ENCODE measurements at places on chromosomes 11 and 22.

DNA sequence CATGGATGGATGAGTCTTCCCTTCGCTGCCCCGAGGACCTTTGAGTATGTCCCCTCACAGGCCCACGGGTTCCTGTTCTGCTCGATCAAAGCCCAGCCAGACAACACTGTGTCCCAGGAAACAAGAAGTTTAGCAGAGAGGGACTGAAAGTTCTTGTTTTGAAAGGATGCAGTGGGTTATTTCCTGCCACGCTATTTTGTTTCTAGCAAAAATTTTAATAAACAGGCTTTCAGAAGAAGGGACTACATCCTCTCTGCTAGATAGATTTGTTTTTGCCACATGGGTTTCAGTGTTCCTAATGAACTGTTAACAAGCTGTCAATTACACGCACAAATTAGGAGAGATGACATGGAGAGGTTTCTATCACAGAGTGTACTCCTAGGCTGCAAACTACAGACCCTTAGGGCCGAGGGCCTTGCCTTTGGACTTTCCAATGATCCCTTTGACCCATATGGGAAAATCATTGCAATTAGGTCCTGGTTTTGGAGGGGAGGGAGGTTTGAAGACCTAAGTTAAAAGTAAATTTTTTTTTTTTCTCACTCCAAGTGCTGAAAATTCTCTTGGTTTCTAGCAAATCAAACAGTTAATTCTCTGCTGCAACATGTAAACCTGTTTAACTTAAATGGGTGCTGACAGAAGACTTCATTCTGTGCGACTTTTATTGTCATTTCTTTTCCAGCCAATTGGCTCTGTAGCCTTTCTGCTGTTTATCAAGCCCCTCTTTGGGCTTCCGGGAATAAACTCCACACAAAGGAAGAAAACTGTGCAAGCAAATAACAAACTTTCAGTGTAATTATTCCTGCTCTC, 81.4 kb downstream of the RCN1 start:
- DNase-seq = peak; percentile 22

GRCh38 chr11:128294671-128295050, 292.7 kb downstream of the ETS1 start:
- DNase-seq = peak; percentile 44

- no peak for DNase-seq
Measured at GRCh38 chr11:94558468-94558867, 8.7 kb upstream of the PIWIL4 start.

- peak; percentile 34 for DNase-seq
Measured at GRCh38 chr11:129917231-129917630, 21.9 kb upstream of the NFRKB start.

- no peak for DNase-seq
Measured at GRCh38 chr11:30206249-30206996, 24.4 kb upstream of the FSHB start.

DNA sequence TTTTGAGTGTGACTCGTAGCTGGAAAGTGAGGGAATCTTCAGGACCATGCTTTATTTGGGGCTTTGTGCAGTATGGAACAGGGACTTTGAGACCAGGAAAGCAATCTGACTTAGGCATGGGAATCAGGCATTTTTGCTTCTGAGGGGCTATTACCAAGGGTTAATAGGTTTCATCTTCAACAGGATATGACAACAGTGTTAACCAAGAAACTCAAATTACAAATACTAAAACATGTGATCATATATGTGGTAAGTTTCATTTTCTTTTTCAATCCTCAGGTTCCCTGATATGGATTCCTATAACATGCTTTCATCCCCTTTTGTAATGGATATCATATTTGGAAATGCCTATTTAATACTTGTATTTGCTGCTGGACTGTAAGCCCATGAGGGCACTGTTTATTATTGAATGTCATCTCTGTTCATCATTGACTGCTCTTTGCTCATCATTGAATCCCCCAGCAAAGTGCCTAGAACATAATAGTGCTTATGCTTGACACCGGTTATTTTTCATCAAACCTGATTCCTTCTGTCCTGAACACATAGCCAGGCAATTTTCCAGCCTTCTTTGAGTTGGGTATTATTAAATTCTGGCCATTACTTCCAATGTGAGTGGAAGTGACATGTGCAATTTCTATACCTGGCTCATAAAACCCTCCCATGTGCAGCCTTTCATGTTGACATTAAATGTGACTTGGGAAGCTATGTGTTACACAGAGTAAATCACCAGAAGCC, 11.0 kb downstream of the OR51E1 start:
- DNase-seq = no peak

DNA sequence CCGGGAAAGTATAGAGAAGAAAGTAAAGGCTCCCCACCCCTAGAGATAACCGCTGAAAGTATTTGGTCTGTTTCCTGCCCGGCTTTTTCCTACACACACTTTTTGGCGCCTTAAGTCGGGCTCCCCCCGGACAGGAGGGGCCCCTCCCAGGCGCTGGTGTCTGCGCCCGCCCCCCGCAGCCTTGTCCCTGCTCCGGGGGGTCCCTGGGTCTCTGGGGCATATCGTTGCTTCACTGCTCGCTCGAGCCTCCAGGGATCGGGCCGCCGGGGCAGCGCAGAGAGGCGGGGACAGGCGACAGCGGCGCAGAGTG, 928 bp upstream of the CRACR2B start:
- DNase-seq = no peak

GRCh38 chr11:66101066-66101464, 31.0 kb downstream of the PACS1 start:
- DNase-seq = no peak

DNA sequence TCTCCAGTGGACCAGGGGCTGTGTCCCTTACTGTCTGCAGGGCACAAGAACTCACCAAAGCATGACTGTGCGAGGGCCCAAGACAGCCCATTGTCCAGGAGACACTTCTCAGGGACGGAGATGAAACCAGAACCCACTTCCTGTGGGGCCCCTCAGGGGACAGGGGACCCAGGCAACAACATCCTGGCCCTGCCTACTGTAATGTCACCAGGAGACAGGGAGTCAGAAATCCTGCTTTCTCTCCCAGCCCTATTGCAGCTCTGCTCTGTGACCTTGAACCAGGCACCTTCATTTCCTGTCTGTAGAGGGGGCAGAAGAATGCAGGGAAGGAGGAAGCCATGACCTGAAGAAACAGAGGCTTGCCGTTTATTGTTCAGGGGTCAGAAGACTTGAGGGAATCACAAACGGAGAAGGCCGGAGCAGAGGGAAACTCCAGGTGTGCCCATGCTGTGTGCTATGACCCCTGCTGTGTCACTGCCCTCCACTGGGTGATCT, 98.0 kb downstream of the NAT10 start:
- no peak for DNase-seq

DNA sequence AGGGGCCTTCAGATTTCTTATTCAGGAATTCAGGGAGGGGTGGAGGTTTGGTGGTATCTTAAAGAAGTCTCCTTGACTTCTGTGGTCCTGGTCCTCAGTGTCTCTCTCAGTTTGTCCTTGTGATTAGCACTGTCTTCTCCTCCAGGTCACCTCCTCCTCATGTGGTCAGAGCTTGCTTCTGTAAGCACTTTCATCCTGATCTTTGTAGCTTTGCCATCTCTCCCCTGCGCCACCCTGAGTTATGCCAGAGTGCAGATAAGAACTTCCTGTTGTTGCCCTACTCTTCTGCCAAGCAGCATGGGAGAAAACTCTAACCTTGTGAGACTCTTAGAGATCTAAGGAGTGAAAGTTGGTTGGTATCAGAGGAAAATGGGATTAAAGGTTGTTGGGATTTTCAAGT, 30.9 kb downstream of the MICAL2 start:
- no peak for DNase-seq

DNA sequence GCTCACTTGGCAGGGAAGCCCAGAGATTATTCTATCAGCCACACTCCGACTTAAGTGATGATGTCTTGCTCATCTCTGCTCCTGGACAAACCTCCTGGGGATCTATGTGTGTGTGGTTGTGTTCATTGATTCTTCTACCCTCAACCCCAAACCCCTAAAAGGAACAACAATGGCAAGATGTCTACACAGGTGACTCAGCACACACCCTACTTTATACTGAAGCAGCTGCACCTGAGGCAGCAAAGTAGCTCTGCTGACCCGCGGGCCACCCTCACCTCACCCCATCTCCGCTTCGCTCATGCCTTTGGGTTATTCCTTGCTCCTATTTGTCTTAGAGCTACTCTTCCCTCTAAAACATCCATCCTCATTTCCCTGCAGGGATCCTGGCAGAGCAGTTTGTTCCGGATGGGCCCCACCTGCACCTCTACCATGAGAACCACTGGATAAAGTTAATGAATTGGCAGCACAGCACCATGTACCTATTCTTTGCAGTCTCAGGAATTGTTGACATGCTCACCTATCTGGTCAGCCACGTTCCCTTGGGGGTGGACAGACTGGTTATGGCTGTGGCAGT, 38.7 kb downstream of the TMEM45B start:
- DNase-seq = peak; percentile 22

DNA sequence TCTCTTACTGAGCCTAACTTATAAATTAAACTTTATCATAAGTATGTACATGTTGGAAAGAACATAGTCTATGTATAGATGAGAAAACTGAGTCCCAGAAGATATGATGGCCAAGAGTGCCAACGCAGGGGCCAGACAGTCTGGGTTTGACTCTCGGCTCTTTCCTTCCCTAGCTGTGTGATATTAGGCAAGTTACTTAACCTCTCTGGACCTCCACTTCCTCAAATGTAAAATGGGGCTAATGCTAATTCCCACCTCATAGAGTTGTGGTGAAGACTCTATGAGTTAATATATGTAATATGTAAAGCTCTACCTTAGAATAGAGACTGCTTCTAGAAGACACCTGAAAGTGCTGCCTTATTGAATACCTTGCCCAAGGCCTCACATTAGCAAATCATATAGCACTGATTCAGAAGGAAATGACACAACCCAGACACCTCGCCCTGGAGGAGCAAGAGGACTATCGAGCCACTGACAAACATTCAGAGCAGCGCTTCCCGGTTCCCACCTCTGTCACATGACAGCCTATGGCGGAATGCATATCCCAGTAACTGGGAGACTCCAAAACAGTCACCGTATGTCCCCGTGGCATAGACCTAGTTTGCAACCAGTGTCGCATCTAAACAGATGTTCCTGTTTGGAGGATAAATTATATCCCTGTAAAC, 11.3 kb upstream of the CCDC86 start:
- no peak for DNase-seq

GRCh38 chr11:32068134-32068870, 22.6 kb upstream of the RCN1 start:
- DNase-seq = peak; percentile 43

- DNase-seq = no peak
Measured at GRCh38 chr11:134611537-134611936, 199.5 kb upstream of the B3GAT1 start.

GRCh38 chr11:72834905-72835304, 20.7 kb downstream of the ATG16L2 start:
- DNase-seq = no peak

- no peak for DNase-seq
Measured at GRCh38 chr11:33618351-33618710, 82.3 kb downstream of the C11orf91 start.

- DNase-seq = no peak
Measured at GRCh38 chr11:33719587-33719986, 16.6 kb downstream of the CD59 start.

- no peak for DNase-seq
Measured at GRCh38 chr22:19841641-19842392, 12.9 kb downstream of the GNB1L start.

DNA sequence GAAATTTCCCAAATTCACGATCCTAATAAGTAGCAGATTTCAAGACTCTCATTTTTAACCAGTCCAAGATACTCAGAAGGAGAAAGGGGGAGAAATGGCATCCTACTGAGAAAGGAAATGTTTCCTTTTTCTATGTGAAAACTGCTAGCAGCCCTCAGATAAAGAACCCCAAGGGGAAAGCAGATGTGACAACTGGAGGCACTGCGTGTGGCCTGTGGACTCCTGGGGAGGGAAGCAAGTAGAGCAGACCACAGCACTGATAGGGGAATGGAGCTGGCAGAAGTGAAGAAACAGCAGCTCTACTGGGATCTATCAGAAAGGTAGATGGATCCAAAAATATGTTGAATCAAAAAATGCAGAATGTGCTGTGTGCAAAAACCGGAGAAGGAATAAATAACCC, 239.7 kb upstream of the API5 start:
- DNase-seq = no peak

DNA sequence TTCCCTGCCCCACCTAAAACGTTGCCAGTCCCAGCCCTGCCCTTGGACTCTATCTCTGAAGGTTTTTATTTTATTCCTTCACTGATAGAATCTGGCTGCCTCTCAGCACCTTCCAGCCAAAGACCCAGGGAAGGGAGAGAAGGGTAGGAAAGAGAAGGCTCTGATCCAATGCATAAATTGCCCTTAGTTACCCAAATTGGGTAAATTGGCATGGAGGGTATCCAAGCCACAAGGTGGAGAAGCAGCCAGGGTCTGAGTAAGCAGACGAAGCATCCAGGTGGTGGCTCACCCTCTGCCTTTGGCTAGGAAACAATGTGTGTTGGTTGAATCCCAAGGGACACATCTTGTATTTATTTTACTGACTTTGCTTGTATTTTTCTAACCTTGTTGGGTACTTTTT, 89.0 kb downstream of the FEZ1 start:
- DNase-seq = peak; percentile 25

GRCh38 chr22:44172370-44173108, 8.2 kb upstream of the PARVG start:
- peak; percentile 71 for DNase-seq

DNA sequence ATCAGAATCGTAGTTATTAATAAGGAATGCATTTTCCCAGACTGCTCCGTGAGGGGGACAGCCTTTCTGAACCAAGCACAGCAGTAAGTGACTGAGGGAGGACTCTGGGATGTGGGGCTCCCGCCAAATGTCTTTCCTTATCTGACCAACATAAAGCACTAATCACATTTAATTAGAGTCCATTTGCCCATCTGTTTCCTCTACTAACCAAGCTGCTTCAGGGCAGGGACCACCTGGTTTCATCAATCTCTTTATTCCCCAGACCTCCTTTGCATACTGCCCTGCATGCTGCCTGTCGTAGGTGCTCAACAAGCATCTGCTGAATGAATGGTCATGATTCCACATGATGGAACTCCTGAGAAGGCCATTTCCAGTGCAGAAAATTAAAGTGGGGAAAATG, 29.4 kb downstream of the SMCO4 start:
- no peak for DNase-seq
